Right cardiac atrium (tissue), 5 donors: ENCODE measurements at places on chromosomes 1 and 21. TPM values are rescaled to one million over a fixed set of nuclear protein-coding genes. Genes with fewer than 3 reads are reported as not detected.

- DNase-seq: no peak
Measured at GRCh38 chr1:172935062-172935592, 115.6 kb downstream of the TNFSF18 start.

PPFIA4 gene
- 32.6 TPM for total RNA-seq

SPRR3 gene
- not detected for total RNA-seq

GRCh38 chr1:3846541-3846940 is 10.5 kb downstream of the CEP104 start:
- no peak for DNase-seq

SLAMF1 gene
- 0.44 TPM for total RNA-seq

- DNase-seq: no peak
Measured at GRCh38 chr1:35958558-35958957, 27.7 kb downstream of the AGO3 start.

NOTCH2 gene
- 45.0 TPM for total RNA-seq

RRP15 gene
- total RNA-seq: 20.0 TPM

- no peak for DNase-seq
Measured at GRCh38 chr1:168637350-168637991, 61.1 kb downstream of the XCL1 start.

DNM3 gene
- 1.6 TPM for total RNA-seq

IFNLR1 gene
- total RNA-seq: 6.2 TPM

NTMT2 gene
- total RNA-seq: 1.3 TPM

GRCh38 chr1:5577255-5578040 is 414.8 kb downstream of the NPHP4 start:
- no peak for DNase-seq

DNA sequence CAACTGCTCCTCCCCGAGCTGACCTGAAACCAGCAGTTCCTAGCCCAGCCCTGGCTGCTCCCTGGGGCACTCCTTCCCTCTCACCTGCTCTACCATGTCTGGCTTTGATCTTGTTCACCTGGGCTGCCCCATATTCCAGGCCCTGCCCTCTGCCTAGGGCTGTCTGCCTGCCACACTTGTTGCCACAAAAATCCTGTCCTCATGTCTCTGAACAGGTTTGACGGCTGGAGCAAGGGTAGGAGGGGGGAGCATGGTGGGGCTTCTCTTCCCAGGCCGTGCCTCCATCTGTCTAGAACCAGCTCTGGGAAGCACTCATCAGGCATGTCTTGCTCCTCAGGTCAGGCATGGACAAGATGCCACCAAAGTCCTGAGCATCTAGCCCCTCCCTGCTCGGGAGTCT is 44.3 kb upstream of the WNT2B start:
- DNase-seq: no peak

GFI1 gene
- total RNA-seq: not detected

DNA sequence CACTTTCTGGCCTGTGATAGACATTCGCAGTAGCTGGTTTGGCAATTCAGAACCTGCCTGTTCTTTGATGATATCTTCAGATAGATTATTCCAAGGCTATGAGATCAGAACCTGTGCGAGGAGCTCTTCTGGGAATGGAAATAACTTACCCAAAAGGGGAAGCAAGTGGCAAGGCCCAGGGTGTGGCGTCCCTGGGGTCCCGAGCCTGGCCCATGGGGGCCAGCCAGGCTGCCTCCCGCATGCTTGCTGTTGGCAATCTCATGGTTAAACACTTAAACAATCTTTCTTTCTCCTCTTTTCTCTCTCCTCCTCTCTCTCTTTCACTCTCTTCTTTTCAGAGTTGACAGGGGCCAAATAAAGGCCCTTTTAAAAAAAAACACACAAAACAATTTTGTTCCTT is 108.1 kb downstream of the RNF220 start:
- DNase-seq: no peak

DNA sequence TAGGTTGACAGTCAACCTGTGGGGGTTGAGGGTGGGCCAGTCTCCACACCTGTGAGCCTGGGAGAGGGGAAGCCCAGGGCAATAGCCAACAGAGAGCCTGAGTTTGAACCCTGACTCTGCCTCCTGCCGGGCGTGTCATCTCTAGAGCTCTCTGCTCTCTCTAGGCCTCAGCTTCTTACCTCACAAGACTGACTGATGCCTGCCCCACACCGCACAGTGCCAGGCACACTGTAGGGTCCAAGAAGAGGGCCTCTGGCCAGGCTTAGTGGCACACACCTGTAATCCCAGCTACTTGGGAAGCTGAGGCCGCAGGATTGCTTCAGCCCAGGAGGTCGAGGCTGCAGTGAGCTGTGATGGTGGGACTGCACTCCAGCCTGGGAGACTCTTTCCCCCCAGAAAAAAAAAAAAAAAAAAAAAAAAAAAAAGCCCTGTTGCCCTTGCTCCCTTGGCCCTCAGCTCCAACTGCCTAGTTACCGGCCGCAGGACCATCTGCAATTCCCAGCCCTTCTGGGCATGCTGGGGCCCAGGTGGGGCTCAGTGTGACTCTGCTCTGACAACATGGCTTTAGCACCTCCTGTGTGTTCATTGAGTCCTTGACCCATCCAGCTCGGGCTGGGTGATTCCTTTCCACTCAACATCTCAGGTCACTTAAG is 25.1 kb downstream of the GRHL3 start:
- no peak for DNase-seq

DNA sequence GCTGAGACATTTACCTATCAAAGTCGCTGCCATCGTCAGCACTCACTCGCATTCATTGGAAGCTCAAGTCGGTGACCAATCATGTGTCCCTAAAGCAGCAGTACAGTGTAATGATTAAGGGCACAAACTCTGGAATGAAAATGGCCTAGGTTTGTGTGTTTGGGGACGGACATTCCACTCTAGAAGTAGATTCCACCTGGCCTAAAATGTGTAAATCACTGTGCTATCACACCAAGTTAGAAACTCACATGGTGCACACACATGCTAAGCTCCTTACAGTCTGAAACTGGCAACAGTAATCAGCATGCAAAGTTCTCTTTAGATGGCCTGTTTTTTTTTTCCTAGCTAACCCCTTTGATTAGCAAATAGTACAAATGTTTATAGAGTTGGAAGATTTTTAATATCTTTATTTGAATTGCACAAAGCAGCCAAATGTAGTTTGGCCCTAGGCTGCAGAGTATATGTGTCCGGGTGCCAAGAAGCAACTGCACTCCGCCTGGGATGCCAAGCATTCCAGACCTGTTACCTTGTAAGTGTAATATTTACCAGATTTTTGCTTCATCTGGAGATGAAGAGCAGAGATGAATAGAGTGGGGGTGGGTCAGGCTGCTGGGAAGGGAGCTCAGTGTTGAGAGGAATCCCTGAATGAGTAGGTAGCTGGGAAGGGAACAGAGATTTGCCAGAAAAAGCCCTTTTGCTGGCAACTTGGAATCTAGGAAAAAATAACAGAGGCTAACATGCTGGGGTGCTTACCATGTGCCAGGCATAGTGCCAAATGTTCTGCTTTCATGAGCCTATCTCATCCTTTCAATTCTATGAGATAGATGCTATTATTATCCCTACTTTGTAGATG is 35.2 kb downstream of the TGFB2 start:
- no peak for DNase-seq

DNA sequence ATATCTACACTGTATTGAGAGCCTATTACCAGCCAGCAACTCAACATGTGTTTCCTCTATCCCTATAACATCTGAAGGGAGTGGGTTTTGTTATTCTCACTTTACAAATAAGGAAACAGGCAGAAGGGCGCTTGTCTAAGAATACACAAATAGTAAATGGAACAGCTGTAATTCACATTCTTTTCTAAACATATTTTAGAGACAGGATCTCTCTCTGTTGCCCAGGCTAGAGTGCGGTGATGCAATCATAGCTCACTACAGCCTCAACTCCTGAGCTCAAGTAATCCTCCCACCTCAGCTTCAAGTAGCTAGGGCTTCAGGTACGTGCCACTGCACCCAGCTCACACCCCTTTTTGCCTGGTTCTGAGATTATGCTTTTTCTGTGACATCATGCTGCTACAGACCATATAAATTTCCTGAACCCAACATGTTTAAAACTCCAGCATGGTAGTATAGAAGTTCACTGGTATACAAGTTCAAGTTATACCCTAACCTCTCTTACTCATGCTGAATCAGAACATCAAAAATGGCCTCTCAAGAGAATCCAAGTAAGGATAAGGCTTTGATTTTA is 8.6 kb upstream of the TACSTD2 start:
- no peak for DNase-seq

MIA3 gene
- total RNA-seq: 57.1 TPM

TSPEAR gene
- total RNA-seq: 0.29 TPM
